ENCODE measurements at places on chromosomes 1 and 21.

GRCh38 chr1:57713501-57713900 lies 289.6 kb upstream of the DAB1 start:
- no peak for DNase-seq

DNA sequence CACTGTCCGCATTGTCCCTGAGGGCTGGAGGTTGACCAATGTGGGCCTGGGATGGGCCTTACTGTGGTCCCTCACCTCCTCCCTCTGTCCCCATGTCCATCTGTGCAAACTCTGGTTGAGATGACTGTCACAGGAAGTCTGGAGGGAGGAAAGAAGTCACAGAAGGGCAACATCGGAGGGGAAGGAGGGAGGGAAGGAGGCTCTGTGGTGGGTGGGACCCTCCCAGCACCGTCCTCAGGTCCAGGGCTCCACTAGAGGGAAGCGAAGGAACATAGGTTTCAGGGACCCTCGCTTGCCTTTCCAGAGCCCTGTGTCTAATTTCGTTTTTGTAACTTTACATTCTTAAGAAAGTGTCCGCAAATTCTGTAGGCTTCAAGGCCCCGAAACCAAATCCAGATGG lies 111.3 kb upstream of the SLC44A3 start:
- no peak for DNase-seq

DNA sequence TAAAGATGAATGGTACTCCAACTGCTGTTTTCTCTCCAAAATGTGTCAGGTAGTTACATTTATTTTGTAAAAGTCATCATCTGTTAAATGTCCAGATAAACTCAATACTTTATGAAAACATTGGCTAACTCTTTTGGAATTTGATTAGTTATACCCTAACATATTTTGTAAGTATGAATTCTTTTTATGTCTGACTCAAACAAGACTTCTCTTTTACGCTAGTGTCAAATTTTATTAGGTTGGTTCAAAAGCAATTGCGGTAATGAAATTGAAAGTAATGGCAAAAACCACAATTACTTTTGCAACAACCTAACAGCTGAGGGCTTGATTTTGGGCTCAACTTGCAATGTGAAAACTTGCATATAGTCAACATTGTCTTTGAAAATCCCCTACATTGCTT lies 41.0 kb upstream of the USP25 start:
- no peak for DNase-seq

- DNase-seq: no peak
Observed at GRCh38 chr1:8870616-8871538, 7.6 kb downstream of the ENO1 start.

- DNase-seq: no peak
Observed at GRCh38 chr1:2210084-2210653, 15.6 kb upstream of the FAAP20 start.

- no peak for DNase-seq
Observed at GRCh38 chr1:155941845-155942531, 550 bp downstream of the RXFP4 start.

GRCh38 chr1:110476028-110476765 lies 25.2 kb downstream of the PROK1 start:
- DNase-seq: no peak

DNA sequence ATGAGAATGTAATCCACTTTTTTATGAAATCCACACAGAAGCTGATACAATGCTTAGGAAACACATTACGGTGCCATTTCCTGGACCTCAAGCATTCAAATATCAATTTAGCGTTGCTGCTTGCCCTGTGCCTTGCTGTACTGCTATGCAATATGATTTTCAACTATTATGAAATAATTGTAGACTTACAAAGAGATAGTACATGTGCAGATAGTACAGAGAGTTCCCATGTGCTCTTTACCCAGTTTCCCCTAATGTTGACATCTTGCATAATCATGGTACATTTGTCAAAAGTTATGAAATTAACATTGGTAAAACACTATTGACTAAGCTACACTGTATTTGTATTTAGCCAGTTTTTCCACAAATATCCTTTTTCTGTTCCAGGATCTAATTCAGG lies 37.7 kb upstream of the PTBP2 start:
- no peak for DNase-seq

GRCh38 chr1:113940365-113941244 lies 11.5 kb downstream of the HIPK1 start:
- DNase-seq: no peak

GRCh38 chr1:161137881-161138280 lies 5.4 kb upstream of the DEDD start:
- no peak for DNase-seq
